ENCODE measurements at places on chromosomes 1 and 21.

- DNase-seq = no peak
Measured at GRCh38 chr1:53294567-53294966, 33.3 kb downstream of the LRP8 start.

GRCh38 chr1:227794817-227795192 is 20.7 kb upstream of the PRSS38 start:
- no peak for DNase-seq

DNA sequence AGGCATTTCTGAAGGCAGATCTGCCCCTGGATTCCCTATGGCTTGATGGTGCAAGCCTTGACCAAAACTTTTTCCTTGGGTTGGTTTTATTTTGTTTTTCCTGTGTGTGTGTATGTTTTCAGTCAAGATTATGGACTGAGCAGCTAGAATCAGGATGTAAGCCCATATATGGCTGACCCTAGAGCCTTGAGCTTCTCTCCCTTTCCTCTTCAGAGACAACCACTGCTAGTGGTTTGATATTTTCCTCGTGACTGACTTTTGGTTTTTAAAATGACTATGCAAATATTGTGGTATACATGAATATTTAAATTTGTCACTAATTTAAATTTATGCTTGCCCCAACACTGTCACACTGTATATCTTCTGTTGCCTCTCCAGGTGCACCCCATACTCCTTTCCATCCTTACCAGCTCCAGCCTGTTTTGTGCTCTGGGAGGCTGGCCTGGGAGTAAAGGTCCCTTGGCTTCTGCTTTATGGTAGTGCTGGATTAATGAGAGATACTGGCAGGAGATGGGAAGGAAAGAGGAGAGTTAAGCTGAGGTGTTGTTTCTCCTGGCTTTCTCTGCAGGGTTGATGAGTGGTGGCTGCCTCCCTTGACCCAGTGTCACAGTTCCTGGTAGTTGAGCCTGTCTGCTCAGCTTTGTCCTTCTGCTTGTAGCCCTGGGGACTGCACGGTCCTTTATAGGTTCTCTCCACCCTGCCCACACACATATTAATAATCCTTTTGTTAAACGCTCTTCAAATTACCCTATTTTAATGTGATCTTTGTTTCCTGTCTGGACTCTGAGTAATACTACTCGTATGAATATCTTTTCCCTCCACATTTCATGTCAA is 44.4 kb downstream of the RWDD3 start:
- no peak for DNase-seq

DNA sequence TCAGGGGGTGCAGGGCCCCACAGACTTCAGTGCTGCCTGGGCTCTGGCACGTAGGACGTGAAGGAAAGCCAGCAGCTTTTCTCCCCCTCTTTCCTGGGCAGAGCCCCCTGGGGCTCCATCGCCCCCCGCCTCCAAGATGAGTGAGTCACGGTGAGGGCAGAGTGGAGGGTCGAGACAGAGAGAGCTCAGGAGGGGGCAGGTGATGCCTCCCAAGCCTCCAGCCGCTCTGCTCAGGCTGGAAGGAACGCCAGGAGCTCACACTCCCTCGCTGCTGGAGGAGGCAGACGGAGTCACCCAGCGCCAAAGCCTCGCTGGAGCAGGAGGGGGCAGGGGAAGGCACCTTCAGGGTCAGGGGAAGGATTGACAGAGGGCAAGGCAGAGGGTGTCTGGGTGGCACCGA is 119.5 kb downstream of the CASZ1 start:
- DNase-seq = no peak

- DNase-seq = no peak
Measured at GRCh38 chr1:82646336-82646735, 845.6 kb downstream of the ADGRL2 start.

DNA sequence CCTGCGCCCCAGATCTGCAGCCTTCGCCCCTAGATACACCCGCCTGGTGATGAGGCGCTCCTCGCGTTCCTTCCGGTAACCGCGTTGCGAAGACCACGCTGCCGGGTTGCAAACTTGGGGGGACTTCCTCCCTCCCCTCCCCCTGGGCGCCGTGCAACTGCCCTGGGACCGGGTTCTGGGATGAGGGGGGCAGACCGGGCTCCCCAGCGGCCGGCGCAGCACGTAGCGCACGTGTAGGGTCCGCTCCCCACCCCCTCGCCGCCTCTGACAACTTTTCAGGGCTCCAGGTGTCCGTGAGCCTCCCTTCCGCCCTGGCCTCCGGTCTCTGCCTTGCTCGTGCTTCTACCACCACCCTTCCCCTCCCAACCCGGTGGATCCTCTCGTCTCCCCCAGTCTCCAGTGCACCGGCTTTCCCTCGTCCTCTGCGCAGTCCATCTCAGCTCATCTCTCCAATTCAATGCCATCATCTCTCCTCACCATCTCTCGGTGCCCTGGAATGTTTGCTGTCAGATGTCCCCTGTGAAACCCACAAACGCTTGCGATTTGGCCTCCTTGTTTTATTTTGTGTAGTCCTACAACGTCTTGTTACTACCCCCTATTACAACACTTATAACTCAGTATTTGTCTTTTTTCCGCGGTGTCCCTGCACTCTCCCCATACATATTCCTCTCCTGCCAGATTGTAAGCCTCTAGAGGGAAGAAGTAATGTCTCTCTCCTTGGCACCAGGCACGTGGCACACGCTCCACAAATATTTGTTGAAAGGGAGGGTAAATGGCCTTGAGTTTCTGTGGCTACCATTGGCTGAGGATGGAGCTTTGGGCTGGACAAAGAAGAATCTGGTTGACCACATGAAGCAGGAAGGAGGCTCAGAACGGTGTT is 782 bp downstream of the PCAT6 start:
- DNase-seq = no peak

DNA sequence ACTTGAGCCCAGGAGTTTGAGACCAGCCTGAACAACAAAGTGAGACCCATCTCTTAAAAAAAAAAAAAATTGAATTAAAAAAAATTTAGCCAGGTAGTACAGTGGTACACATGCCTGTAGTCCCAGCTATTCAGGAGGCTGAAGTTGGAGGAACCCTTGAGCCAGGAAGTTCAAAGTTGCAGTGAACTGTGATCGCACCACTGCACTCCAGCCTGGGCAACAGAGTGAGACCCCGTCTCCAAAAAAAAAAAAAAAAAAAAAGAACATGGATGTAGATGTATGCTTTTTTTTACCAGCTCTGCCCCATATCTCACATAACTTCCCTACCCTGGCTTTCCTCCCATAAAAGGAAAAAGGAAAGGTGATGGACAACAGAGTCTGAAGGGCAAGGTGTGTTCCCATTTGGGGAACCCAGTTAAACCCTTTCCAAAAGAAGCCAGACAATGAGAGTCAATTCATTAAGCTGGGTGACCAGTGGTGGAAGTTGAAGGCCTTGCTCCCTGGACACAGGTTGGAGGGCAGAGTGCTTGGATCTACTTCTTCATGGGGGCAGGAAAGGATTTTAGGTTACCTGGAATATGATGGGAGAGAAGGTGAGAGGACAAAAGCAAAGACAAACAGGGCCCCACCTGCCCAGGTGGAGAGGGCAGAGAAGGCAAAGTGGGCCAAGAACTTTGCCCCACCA is 2.9 kb downstream of the KRTCAP2 start:
- DNase-seq = no peak

- no peak for DNase-seq
Measured at GRCh38 chr1:175390522-175391254, 198.1 kb upstream of the KIAA0040 start.

DNA sequence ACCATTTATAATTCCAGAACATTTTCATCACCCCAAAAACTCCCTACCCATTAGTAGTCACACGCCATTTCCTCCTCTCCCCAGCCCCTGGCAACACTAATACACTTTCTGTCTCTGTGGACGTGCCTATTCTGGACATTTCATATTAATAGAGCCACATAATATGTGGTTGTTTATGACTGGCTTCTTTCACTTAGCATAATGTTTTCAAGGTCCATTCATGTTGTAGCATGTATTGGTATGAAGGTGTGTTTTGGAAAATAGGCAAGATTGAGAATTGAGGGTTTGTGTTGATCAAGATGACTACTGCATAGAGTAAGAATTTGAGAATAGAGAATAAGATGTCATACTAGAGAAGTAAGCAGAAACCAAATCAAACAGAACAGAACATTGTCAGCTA is 67.5 kb downstream of the ZFYVE9 start:
- DNase-seq = no peak

DNA sequence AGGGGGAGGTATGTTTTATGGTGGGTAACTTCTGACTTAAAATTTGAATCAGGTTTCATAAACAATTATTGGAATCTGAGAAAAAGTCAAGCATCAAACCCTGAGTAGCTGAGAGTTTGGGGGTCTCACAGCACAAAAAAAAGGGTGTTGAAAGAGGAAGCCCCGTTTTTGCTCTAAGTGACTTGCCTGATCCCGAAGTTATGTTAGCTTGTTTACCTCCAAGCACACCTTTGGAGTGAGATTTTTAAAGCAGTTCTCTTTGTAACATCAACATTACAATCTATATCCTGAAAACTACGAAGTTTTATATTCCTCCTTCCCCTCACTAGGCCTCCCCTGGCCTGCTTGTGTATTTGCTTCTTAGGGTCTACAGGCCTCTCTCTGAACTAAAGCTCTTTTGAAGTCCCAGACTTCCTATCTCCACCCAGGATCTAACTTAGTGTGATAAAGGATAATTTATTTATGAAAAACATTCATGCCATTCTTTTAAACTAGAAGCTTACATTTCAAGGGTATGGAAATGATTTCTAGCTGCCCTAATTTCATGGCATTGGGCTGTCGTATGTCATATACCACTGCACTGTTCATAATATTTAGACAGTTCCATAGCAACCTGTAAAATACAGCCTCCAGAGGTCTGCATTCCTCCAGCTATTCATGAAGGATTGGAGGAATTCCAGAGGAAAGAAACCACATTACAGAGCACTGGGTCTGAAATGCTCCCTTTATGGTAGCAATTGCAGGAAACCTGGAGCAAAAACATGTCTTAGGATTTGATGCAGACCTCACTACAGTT is 36.1 kb upstream of the RGS1 start:
- no peak for DNase-seq

- DNase-seq = no peak
Measured at GRCh38 chr21:36747041-36747814, 48.3 kb downstream of the SIM2 start.

DNA sequence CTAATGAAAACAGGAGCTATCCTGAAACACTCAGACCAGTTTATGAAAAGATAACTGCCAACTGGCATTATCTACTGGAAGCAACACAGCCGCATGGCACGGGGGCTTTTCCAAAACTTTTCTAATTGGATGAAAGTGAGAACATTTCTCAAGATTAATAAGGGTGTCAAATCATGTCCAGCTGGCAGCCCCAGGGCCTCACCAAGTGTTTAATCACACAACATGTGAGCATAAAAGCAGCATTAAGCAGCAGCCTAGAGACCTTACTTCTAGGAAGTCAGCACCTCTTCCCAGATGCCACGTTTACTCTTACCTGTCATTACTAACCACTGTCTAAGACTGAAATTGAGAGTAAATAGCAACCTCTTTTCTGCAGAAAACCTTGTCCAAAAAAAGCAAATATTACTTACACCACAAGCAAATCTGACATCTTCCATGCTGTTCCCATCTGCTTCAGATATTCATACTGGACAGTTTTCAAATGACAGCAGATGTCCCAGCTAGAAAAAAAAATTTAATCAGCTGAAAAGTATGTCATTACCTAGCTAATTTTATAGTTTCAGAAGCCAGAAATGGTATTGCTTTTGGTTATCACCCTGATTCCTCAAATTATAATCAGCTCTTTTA is 341.5 kb upstream of the ZP4 start:
- no peak for DNase-seq

- DNase-seq = no peak
Measured at GRCh38 chr1:169676001-169676400, 35.4 kb downstream of the SELL start.

DNA sequence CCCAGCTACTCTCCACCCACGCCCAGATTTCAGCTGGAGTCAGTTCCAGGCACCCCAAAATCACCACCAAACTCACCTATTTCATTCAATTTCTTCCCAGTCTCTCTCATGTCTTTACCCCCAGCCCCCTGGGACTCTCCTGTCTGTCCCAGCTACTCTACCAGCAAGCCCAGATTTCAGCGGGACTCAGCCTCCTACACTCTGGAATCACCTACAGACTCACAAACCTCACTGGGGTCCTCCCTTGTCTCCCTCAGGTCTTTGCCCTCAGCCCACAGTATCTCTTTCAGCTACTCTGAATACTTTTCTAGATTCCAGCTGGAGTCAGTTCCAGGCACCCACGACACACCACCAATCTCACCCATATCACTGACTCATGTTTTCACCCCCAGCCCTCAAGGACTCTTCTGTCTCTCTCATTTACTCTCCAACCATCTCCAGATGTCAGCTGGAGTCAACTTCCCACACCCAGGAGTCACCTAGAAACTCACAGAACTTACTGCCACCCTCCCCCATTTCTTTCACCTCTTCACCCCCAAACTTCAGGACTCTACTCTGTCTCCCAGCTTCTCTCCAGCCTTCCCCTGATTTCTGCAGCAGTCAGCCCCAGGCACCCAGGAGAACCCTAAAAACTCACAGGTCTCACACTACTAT is 1529.3 kb upstream of the TPTE start:
- no peak for DNase-seq

DNA sequence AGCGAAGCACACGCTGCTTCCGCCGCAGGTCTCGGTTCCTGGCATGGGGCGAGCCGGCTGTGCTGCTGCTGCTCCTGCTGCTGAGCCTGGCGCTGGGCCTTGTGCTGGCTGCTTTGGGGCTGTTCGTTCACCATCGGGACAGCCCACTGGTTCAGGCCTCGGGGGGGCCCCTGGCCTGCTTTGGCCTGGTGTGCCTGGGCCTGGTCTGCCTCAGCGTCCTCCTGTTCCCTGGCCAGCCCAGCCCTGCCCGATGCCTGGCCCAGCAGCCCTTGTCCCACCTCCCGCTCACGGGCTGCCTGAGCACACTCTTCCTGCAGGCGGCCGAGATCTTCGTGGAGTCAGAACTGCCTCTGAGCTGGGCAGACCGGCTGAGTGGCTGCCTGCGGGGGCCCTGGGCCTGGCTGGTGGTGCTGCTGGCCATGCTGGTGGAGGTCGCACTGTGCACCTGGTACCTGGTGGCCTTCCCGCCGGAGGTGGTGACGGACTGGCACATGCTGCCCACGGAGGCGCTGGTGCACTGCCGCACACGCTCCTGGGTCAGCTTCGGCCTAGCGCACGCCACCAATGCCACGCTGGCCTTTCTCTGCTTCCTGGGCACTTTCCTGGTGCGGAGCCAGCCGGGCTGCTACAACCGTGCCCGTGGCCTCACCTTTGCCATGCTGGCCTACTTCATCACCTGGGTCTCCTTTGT is 2.6 kb downstream of the TAS1R3 start:
- no peak for DNase-seq

GRCh38 chr1:107976836-107977235 is 11.9 kb upstream of the VAV3 start:
- no peak for DNase-seq

GRCh38 chr1:96256130-96256790 is 465.3 kb upstream of the PTBP2 start:
- DNase-seq = no peak

DNA sequence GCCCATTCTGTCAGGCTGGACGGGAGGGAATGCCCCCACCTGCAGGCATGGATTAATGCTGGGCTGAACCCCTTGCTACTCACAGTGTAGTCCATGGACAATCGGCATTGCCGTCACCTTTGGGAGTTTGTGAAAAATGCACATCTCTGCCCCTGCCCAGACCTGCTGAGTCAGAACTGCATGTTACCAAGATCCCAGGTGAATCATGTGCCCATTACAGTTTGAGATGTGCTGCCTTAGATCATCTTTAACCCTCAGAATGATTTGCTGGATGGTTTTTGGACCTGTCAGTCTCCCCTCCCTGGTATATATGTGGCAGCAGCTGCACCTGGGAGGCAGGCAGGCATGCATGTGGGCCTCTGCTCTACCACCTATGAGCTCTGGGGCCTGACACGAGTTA is 15.0 kb downstream of the HTR6 start:
- DNase-seq = no peak
